ENCODE measurements at places on chromosomes 1 and 21.

DNA sequence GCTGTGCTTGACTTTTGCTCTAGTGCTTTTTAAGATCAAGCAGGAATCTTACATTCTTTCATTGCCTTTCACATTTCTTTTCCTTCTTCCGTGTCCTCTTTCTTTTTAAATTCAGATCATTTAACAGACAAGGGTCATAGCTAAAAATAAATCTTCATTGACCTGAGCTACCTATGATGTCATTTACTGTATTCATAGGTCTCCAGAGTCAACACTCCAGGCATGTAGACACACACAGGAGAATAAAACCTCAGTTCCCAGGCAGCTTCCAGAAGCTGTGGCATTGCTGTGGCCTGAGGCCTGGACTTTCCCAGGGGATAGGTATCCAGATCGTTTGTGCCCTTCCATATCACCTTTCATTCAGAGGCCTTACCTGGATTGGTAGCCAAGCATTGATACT is 38.5 kb upstream of the ENAH start:
- ATAC-seq = no peak

DNA sequence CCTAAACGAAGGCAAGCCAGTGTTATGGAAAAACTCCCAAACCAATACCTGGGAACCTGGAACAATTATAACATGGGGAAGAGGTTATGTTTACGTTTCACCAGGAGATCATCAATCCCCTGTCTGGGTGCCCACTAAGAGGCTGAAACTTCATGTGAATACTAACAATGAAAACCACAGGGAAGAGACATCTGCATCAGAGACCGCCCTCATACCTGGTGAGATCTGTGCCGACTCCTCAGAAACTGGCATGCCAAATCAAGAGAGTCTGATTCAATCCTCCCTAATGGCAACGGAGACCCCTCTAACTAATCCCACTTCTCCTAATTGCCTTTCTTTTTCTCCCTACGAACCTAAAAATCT is 163.2 kb downstream of the IER5 start:
- no peak for ATAC-seq

DNA sequence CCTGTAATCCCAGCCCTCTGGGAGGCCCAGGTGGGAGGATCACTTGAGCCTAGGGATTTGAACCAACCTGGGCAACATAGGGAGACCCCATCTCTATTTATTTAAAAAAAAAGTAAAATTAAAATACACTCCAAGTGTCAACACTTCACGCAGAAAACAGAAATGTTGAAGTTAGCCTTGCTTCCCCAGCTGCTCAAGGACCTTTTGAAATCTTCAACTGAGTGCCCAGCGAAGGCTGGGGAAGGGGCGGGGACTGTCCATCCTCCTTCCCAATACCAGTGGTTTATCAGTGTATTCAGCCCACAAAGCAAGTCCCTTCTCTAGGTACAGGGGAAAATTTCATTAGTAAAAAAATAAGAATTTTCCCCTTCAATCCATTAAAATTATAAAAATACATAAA is 2.2 kb upstream of the DNAJC28 start:
- no peak for ATAC-seq

DNA sequence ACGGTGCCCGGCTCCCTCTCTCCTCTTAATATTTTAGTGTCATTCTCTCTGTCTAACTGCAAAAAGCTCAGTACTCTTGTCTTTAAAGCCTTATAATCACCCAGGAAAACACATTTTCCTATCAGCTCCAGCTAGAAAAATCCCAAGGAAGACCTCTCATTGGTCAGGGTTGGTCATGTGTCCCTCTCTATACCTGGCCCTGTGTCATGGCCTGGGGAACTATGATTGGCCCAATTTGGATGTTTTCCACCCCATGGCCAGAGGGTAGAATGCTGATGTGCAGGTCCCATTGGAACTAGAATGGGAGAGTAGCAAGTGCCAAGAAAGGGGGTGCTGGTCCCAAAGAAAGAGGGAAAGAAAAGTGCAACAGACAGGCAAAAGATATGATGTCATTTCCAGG is 27.3 kb downstream of the CAMK2N1 start:
- no peak for ATAC-seq

- ATAC-seq = no peak
These were observed 12.4 kb downstream of the TNFRSF9 start for GRCh38 chr1:7928247-7928646.

DNA sequence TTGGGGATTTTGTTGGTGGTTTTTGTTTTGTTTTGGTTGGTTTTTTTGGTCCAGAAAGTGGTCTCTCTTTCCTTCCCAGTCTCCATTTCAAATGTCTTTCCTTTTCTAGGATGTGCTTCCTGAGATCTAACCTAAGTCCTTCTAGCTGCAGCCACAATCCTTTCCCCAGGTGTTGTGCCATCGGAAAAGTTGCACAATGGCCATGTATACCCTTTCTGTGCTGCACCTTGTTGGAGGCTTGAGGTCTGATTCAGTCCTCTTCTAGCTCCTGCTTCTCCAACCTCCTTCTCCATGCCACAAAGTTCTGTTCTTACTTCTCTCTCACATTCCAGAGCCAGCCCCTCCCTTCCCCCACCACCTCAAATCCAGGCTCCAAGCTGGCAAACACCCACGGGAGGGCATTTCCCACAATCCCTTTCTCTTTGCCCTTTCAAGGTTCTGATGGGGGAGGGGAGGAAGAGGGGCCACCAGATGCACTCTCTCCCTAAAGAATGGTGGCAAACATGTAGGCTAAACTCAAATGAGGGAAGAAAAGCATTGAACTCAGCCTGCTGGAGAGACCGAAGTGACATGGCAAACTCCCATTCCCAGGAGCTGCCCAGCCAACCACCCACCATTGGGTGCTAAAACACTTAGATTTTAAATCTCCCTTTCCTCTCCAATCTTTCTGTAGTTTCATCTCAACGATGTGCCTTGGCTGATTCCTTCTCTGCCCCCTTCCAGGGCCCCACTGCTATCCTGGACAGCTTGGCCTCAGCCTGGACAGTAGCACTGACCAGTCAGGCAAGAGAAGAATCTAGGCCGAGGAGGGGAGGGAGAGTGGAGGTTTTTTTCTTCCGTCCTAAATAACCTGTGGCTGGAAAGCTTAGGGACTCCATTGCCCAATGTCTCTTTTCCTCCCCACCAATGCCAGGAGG is 2.9 kb downstream of the KCNJ10 start:
- no peak for ATAC-seq

DNA sequence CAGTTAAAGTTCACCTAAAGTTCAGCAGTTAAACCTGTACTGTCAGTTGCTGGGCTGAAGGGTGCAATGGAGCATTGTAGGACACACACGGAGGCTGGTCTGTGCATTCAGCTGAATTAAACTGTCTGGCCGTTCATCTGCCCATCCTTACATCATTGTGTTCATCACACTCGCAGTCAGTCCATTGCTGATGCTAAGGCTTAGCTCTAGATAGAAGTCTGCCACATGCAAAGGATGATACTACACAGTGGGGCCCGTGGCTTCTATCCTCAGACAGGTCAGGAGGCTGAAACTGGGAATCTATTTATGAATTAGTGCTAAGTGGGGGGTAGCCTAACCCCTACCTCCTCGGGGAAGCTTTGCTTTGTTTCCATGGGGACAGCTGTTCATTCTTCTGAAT is 60.4 kb downstream of the CNIH3 start:
- ATAC-seq = no peak

GRCh38 chr1:27601771-27602461 is 2.0 kb downstream of the AHDC1 start:
- peak; percentile 40 for ATAC-seq

- no peak for ATAC-seq
These were observed 8.8 kb downstream of the ETV3L start for GRCh38 chr1:157090771-157091170.

DNA sequence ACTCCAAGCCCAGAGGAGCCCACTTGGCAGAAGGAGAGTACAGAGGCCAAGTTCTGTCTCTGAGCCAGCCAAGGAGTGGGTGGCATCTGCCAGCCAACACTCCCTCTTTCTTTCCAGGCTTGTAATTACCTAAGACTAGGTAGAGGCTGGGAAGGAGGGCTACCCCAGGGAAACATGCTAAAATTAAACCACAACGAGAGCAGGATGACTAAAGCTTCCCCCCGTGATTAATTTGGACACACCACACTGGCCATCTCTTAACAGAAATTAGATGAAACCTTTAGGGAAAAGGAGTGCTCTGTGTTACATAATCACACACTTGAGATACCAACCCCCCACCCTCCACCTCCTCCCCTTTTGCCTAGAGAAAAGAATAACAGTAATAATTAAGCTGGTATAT is 102.1 kb upstream of the ZC3H12A start:
- ATAC-seq = no peak

- no peak for ATAC-seq
These were observed 738 bp downstream of the CAMK1G start for GRCh38 chr1:209584231-209584672.

GRCh38 chr1:200039849-200040474 is 12.5 kb downstream of the NR5A2 start:
- ATAC-seq = no peak

DNA sequence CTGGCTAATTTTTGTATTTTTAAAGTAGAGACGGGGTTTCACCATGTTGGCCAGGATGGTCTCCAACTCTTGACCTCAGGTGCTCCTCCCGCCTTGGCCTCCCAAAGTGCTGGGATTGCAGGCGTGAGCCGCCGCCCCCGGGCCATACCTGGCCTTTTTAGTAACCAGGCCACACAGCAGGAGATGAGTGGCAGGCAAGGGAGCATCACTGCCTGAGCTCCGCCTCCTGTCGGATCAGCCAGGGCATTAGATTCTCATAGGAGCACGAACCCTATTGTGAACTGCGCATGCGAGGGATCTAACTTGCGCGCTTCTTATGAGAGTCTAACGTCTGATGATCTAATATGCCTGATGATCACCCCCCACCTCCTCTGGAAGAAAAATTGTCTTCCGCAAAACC is 308.7 kb upstream of the PRMT6 start:
- ATAC-seq = no peak

- no peak for ATAC-seq
These were observed 13.6 kb downstream of the ATP1B1 start for GRCh38 chr1:169120066-169120465.

DNA sequence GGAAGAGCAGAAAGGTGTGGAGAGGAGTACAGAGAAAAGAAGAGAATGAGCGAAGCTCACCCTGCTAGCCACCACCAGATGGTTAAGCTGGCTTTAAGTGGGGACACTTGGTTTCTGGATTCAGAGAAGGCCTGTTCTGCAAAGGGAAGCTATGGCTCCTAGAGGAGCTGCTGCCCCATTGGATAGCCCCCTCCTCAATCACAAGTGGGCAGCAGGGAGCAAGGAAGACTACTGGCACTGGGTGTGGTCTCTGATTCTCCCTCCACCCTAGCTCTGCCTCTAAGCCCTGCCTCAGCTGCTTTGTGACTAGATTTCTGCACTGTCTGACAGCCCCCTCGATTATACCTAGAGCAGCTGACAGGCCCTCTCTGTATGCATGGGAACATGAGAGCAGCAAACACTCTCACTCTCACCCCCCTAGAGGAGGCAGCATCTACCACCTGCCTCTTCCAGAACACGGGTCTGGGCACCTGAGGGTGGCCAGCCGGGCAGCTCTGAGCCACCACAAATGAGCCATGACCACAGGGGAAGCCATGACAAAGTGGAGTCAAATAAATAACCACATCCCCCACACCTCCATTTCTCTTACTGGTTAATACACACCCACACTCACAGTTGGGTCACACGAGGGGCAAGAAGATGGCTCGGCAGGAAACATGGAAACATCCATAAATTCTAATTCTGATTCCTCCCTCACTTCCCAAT is 13.6 kb downstream of the PLEKHA6 start:
- ATAC-seq = peak; percentile 13

DNA sequence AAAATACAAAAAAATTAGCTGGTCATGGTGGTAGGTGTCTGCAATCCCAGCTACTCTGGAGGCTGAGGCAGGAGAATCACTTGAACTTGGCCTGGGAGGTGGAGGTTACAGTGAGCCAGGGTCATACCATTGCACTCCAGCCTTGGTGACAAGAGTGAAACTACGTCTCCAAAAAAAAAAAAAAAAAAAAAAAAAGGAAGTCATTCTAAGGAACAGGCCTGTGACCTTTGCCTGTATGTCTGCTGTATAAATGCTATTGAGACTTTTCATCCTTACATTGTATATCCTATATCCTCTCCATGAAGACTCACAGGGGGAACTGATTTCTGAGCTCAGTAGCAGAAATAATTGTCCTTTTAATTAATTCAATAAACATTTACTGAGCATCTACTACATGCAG is 7.5 kb upstream of the CTPS1 start:
- ATAC-seq = no peak

- ATAC-seq = no peak
These were observed 664.4 kb downstream of the LMO4 start for GRCh38 chr1:87993051-87993450.

- no peak for ATAC-seq
These were observed 120.2 kb downstream of the DMRTB1 start for GRCh38 chr1:53579221-53580008.

- no peak for ATAC-seq
These were observed 49.1 kb upstream of the CTPS1 start for GRCh38 chr1:40930174-40930964.

- ATAC-seq = no peak
These were observed 4.1 kb downstream of the UROD start for GRCh38 chr1:45016090-45016697.

GRCh38 chr1:178496410-178497135 is at the start of gene CLEC20A:
CLEC20A (minus strand) TSS chr1:178496964; CDS start chr1:178496939, 25 bp downstream.
- ATAC-seq = no peak

- peak; percentile 59 for ATAC-seq
These were observed 20.5 kb upstream of the XPR1 start for GRCh38 chr1:180611016-180611930.

GRCh38 chr1:58583496-58583895 is 6.4 kb upstream of the TACSTD2 start:
- ATAC-seq = peak; percentile 50

DNA sequence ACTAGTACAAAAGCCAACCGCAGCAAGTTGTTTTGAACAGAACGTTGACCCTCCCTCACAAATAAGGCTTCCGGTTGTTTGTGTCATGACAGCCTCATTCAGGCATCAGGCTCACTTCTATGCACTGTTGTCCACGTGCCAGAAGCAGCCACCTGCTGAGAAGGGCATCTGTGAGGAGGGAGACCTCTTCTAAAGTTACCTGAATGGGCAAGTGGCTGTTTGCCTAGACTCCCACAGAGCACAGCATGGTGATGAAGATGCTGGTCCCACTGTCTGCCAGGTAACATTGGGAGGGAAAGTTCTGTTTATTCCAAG is 176.1 kb downstream of the CLIC6 start:
- peak; percentile 27 for ATAC-seq

DNA sequence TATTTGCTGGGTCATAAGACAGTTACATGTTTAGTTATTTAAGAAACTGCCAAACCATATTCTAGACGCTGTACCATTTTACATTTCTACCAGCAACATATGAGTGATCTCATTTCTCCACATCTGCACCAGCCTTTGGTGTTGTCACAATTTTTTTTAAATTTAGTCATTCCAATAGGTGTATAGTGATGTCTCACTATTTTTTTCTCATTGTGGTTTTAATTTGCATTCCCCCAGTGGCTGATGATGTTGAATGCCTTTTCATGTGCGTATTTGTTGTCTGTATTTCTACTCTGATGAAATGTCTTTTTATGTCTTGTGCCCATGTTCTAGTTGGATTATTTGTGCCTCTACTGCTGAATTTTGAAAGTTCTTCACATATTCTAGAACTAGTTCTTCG is 38.4 kb downstream of the NFASC start:
- peak; percentile 56 for ATAC-seq

- no peak for ATAC-seq
These were observed 5.5 kb downstream of the SGIP1 start for GRCh38 chr1:66539491-66539890.

Measured in stimulated activated memory B cell treated with anti-CD40 and anti-IgM and Interleukin-4, amounts not matched to agents 10 μg/mL and 1 μg/mL and 100 μg/mL, for 72 hours (primary cell).